ENCODE measurements at places on chromosomes 3 and 15.

GRCh38 chr3:39108200-39108710, 775 bp downstream of the TTC21A start:
- peak; percentile 39 for DNase-seq

- no peak for DNase-seq
Observed at GRCh38 chr3:128549283-128550112, 56.5 kb upstream of the GATA2 start.

DNA sequence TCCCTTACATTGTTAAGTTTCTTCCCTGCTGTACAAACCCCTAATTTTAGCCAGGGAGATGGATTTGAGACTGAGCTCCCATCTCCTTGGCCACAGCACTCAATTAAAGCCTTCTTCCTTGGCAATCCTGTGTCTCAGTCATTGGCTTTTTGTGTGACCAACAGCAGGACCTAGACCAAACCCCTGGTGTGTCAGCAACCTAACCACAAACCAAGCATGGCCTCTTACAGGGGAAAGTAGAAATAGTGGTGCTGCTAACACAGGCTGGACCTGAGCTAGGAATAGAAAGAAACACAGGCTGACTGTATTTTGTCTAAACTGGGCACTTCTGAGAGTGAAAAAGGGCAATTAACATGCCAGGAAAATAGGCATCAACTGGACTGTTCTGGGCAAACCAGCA, 37.9 kb downstream of the PPCDC start:
- DNase-seq: no peak

GRCh38 chr15:67174864-67175573, 79.4 kb downstream of the AAGAB start:
- no peak for DNase-seq

DNA sequence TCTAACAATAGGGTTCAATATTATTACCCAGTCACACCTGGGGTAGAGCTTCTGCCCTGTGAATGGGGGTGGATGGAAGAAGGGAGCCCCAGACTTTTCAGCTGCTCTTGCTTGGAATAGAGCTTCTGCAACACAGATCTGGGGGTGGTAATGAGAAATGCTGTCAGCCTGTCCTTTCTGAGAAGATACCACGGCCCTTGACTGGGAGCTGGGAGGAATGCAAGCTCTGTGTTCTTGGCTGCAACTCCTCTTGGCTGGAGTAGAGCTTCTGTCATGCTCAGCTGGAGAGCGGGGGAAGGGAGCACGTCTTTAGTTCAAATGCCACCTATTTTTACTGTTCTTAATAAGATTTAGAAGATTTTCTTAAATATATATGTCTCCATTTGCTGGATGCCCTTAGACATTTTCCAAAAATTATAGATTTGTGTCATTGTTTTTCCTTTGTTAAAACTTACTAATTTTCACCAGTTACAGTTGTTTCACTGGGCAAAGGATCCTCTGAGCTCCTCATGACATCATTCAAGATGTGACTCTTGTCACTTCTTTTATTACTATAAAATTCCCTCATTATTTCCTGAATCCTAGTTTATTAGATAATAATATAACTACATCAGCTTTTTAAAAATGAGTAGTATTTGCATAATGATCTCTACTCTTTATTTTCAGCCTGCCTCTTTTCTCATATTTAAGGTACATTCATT, 180.0 kb upstream of the TGFBR2 start:
- DNase-seq: no peak

DNA sequence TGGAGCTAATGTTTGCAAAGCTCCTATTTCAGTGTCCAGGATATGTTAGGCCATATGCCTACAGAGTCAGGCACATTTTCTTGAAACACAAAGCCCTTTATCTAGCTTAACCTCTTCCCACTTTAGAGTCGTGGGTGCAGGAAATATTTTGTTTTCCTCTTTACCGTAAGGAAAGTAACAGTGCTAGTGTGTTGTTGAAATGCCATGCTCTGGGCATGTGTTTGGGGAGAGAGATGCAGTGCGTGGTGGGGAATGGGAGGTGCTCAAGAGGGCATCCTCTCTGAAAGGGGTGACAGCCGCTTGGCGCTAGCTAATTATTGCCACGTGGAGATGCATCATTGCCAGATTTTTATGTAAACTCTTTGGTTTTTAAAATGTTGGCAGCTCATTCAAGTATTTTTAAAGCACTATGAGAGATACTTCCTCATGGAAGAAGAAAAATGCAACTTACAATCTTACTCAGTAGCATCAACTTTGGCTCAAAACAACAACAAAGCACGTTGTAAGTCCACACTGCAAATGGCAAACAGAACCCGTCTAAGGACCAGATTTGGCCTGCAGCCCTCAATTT, 152.6 kb downstream of the LPP start:
- no peak for DNase-seq

GRCh38 chr3:66836363-66837152, 161.5 kb upstream of the KBTBD8 start:
- no peak for DNase-seq

- no peak for DNase-seq
Observed at GRCh38 chr3:133268726-133269134, 131.1 kb upstream of the BFSP2 start.

- DNase-seq: no peak
Observed at GRCh38 chr3:129358177-129358771, 70.2 kb downstream of the EFCAB12 start.

GRCh38 chr15:82881747-82882146, 70.8 kb downstream of the HOMER2 start:
- DNase-seq: no peak

DNA sequence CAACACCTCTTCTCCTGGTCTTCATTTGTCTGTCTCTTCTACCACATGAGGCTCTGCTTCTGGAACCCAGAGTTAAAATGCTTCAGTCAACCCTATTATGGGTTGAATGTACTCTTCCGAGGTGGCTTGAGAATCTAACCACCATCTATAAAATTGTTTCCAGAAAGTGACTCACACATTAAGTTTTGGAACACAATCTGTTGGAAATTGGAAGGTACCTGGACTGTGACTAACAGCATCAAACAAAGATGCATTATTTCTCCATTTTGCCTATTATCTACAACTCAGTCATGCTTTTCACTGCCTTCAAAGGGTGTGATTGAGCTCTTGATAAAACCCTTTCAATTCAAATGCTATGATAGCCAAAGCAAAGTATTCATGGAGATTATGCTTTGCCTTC, 499.0 kb upstream of the SEMA6D start:
- no peak for DNase-seq

GRCh38 chr3:40173227-40173721, 136.2 kb upstream of the EIF1B start:
- DNase-seq: no peak

- no peak for DNase-seq
Observed at GRCh38 chr3:126682009-126682408, 22.0 kb upstream of the CHCHD6 start.

DNA sequence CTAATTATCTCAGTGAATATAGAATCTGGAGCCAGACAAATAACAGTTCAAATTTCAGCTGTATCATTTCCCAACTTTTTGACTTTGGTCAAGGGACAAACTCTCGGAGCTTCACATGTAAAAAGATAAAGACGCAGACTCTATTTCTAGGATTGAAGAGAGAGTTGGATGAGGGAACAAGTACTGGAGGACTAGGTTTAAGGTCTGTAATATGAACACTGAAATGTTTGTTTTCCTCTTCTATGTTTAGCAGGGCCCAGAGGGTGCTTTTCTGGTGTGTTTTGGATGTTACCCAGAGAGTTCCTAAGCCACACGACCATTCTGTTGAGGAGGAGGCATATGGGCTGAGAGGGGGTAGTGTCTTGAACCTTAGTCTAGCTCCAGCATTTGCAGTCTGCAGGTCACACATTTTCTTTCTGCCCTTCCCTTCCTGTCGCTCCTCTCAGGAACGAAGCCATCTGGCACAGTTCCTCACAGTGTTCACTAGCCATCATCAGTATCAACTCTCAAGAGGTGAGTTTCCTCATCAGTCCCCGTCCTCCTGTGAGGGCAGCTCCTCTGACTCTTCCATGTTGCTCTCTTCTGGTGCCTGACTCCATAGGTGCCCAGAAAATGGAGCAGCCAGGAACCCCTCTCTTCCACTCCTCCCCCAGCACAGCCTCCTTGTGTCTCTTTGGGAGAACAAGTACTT, 250.1 kb downstream of the SQOR start:
- no peak for DNase-seq

DNA sequence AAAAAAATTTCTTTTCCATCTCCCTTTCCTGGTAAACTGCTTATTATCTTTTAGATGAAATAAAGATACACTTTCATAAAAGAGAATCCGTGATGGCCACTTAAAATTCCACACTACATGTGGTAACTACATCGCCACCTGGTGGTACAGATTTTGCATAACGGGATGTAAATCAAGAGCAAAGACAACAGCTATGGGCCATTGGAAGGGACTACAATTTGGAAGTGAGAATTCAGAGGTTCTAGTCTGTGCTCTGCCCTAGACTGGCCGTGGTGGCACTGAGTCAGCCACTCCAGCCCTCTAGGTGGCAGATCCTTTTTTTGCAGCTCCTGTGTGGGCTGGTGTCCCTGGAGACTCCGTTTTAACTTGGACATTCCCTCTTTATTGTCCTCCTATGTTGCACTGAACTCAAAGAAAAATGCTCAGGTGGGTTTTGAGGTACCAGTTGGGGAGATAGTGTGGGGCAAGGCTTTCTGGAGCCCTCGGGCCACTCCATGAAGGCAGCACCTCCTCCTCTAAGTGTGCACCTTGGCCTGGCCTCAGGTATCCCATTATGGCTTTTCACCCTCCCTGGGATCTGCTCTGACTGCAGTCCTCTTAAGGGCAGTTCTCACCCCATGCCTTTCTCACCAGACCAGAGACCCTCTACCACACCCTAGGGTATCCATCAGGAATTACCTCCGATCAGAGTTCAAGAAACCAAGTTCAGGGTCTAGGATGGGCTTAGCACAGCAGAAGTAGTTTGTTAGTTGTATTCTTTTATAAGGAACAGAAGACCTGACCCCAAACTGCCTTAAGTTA, 54.9 kb downstream of the SPSB4 start:
- DNase-seq: peak; percentile 57

GRCh38 chr3:41640076-41640475, 321.8 kb downstream of the ULK4 start:
- DNase-seq: no peak

GRCh38 chr3:128336337-128337156, 130.1 kb downstream of the DNAJB8 start:
- DNase-seq: no peak

- DNase-seq: no peak
Observed at GRCh38 chr3:66353530-66353929, 132.7 kb downstream of the SLC25A26 start.

- no peak for DNase-seq
Observed at GRCh38 chr3:190721330-190721729, 141.2 kb downstream of the GMNC start.

DNA sequence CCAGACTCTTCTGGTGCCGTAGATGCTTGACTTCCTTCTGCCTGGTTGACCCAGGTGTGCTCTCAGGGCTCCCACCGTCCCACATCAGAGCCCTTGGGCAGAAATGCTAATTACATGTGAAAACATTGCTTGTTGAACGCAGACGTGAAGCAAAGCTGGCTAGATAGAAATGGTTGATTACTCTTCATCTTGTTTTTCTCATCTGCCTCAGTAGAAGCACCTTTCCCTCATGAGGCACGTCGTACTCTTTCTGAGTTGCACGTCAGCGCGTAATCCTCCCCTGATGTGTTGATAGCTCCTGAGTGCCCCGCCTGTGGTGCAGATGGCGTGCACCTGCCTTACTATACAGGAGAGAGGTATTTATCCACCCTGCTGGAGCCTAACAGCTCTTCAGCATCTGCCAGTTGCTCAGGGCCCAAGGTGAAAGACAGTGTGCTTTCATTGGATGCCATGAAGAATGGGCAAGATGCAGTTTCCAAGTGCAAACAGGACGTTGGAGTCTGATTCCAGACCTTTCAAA, 18.1 kb downstream of the MAP6D1 start:
- no peak for DNase-seq

- no peak for DNase-seq
Observed at GRCh38 chr3:146626403-146627122, 21.4 kb upstream of the PLSCR5 start.

- DNase-seq: no peak
Observed at GRCh38 chr3:107555359-107555758, 32.6 kb downstream of the BBX start.

DNA sequence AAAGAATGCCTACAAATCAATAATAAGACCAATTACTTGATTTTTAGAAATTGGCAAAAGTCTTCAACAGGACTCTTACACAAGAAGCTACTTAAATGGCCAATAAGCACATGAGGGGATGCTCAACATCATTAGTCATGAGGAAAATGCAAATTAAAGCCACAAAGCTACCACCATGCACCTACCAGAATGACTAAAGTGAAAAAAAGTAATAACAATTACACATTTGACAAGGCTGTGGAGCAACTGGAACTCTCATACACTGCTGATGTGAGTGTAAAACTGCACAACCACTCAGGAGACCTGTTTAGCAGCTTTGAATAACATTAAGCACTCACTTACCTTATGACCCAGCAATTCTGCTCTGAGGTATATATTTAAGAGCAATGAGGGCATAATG, 68.4 kb downstream of the PPCDC start:
- no peak for DNase-seq

All from CD4-positive, alpha-beta T cell treated with Interleukin-15 for 4 hours (primary cell).